ENCODE measurements at places on chromosomes 2 and 18. TPM values are rescaled to one million over a fixed set of nuclear protein-coding genes. Genes with fewer than 3 reads are reported as not detected.

GRCh38 chr2:66517772-66518171, 82.8 kb downstream of the MEIS1 start:
- no peak for DNase-seq

CXCR1 gene
- 0.26 TPM for total RNA-seq

MC2R gene
- total RNA-seq: not detected

PTPRN gene
- total RNA-seq: 1.0 TPM

GPR39 gene
- total RNA-seq: 3.2 TPM
